H54 (cell line): ENCODE measurements at places on chromosomes 2 and 18.

DNA sequence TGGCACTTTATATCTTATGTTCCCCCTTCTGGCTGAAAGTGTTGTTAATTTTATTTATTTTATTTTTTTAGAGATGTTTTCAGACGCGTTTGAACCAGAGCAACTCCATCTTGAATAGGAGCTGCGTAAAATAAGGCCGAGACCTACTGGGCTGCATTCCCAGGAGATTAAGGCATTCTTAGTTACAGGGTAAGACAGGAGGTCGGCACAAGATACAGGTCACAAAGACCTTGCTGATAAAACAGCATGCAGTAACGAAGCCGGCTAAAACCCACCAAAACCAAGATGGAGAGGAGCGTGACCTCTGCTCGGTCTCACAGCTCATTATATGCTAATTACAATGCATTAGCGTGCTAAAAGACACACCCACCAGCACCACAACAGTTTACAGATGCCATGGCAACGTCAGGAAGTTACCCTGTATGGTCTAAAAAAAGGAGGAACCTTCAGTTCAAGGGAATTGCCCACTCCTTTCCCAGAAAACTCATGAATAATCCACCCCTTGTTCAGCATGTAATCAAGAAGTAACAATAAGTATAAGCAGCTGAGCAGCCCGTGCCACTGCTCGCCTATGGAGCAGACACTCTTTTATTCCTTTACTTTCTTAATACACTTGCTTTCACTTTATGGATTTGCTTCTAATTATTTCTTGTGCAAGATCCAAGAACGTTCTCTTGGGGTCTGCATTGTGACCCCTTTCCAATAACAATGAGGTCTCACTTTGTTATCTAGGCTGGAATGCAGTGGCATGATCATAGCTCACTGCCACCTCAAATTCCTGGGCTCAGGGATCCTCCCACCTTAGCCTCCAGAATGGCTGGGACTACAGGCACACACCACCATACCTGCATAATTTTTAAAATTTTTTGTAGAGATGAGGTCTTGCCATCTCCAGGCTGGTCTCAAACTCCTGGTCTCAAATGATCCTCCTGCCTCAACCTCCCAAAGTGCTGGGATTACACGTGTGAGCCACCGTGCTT, 55.9 kb downstream of the CACNB4 start:
- no peak for DNase-seq

- no peak for DNase-seq
These were observed 116.6 kb upstream of the NOSTRIN start for GRCh38 chr2:168685600-168686451.

DNA sequence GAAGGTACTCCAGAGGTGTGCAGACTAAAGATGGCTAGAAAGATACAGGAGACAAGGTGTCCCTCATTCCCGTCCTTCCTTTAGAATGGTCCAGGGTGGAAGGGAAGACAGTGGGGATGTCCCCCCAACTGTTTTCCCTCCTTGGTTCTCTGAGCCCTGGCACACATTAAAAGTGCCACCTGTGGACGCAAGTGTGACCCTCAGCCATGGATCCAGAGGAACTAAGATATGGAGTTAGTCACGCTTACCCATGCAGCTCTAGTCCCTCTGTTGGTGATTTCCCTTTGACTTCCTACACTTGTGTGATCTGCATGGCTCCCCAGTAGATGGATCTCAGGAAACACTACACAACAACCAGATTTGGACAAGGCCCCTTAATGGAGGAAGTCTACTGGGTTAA, 113.1 kb upstream of the SRD5A2 start:
- no peak for DNase-seq

DNA sequence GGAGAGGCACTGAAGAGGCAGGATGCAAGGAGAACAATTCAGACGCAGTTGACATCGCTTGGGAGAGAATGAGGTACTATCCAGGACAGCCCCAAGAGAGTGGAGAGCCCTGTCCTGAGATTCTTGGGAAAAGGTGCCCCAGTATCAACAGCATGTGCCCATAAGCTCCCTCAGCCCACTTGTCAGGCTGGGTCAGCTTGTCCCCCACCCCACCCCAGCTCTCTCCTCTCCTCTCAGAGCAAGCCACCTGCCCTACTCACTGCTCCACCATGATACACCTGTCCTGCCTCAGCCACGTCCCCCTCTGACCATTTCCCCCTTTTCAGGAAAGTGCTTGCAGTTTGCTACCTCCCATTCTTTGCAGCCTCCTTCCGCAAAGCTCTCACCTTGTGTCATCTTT, 111.8 kb downstream of the XRCC5 start:
- no peak for DNase-seq

DNA sequence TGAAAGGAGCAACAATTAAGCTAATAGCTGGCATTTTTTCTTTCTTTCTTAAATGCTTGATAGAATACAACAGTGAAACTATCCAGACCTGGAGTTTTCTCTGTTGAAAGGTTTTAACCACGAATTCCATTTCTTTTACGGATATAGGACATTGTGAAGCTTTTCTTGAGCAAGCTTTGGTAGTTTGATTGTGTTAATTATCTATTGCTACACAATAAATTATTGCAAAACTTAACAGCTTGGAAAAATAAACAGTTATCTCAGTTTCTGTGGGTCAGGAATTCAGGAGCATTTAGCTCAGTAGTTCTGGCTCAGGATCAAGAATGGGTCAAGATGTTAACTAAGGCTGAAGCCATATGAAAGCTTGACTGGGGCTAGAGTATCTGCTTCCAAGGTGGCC, 11.7 kb downstream of the PHOSPHO2 start:
- no peak for DNase-seq

DNA sequence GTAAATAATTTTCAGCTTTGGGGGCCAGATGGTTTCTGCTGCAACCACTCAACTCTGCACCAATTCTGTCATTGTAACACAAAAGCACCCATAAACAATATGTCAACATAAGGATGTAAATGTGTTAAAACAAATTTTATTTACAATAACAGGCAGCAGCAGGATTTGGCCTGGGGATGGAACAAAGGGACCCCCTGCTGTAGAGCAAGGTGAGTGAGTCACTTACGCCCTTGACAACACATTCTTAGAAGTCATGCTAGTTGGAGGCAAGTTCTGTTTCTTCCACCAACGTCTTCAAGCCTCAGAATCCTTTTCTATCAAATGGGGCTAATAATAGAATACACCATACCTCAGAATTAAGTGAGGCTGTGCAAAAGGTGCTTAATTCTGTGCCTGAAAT, 610.2 kb upstream of the SYT4 start:
- no peak for DNase-seq

DNA sequence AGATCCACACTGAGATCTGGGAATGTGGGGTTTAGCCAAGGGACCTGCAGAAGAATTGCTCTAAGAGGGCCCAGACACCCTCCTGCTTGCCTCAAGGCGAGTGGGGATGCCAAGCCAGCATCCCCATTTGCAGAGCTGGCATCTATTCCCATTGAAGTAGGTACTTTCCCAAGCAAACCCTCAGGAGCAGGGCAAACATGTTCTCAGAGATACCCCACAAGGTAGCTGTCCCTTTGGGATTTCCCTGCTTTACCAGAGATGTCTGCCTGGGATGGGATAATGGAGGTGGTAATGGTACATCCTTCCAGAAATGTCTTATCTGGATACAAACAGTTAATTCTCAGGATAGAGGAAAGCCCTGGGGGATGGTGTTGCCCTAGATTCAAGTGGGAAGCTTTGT, 51.2 kb downstream of the GYPC start:
- no peak for DNase-seq

- no peak for DNase-seq
These were observed 92.3 kb downstream of the OSBPL6 start for GRCh38 chr2:178286636-178287035.

GRCh38 chr2:634041-634440, 43.2 kb downstream of the TMEM18 start:
- DNase-seq = no peak

DNA sequence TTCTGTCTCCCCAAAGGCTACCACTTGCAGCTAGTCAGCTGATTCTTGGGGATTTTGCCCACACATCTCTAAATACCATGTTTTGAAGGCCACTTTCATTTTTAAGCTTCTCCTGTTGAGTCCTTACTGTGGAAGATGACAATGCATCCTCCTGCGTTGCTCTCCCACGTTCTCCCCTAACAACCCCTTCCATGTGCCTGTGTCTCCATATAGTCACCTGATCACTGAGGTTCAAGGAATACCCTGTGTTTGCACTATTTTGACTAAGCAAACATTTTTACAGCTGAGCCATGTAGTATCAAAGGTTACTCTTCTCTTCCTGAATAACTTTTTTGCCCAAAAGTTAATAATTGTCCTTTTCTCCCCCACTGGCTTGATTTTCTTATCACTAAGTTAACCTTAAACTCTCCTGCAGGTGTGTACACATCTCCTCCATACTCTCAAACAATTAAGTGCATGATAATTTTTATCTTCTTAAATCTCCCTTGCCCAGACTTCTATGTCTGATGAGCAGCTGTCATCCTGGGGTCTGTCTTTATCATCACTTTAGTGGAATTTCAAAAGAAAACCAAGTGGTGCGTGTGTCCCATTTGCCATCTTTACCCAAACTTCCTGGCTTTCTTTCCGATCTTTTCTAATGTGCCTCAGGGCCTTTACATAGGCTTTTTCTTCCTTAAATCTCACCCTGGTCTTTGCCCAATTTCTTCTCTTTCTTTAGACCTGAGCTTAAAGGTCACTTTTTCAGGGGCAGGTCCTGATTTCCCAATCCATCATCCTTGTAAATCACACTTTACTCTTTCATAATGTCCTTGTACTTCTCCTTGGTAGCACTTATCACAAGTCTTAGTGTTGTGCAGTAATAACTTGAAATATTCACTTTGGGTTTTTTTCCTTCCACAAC, 85.2 kb upstream of the SPATS2L start:
- no peak for DNase-seq

GRCh38 chr2:66495788-66496640, 61.1 kb downstream of the MEIS1 start:
- peak; percentile 68 for DNase-seq

DNA sequence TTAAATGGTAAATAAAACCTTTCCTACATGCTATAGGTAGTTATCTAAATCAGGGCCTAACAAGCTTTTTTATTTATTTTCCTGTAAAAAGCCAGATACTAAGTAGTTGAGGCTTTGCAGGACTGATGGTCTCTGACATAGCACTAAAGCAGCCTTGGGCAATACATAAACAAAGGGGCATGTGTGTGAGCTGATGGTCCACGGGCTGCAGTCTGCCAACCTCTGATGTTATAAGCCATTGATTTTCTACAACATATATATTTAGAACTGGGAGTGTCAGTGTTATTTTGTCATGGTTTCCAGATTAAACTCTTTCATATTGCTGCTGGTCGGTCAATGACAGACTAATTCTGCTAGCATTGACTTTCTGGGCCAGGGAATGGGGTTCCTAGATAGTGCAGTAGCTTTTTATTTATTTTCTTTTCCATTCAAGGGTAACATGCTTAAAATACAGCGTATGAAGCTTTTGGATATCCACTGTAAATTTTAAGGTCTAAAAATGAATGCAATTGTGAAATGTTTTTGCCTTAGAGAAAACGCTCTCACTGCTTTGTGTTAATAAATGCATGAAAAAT, 134.0 kb downstream of the NEDD4L start:
- DNase-seq = no peak

DNA sequence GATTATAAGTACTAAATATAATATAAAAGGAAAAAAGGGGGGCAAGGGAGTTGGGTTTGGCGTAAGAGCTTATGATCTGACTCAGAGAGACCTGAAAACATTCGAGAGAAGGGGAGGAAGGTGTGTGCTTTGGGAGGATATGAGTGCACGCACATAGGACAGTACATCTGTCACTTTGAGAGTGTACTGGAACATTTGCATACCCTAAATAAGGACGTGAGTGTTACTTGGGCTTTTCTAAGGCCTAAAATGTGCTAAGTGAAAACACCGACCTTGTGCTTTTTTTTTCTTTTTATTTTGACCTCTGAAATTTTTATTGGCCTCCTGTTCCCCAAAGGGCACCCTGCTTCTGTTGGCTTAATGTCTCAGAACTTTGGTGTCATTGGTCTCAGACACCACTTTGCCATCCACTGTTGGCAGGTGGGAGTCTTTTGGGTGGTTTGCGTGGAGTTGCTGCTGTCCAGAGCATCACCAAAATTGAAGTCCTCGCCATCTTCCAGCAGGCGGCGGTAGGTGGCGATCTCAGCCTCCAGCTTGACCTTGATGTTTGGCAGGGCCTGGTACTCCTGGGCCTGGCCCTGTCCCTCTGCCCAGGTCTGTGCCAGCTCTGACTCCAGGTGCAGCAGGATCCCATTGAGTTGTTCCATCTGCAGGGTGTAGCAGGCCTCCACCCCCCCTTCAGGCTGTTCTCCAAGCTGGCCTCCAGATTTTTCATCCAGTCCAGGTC, 57.7 kb downstream of the CD28 start:
- DNase-seq = no peak

DNA sequence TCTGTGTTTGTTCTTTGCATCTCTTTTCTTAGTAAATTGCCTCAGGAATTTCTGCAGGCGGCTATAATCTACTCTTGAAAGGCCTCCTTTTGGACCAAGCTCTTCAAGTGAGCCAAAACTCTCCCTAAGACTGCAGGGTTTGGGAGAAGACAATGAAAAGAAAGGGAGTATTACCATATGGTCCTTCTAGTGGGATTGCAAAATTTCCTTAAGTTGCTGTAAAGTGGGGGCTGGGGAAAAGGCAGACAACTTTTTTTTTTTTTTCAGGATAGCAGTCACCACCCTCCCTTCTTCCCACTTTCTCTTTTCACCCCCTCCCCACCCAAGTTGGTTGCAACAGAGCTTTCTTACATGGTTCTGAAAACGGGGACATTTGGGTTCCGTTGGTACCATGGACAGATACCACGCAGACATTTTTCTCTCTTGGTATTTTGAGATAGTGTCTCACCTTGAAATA, 183.7 kb downstream of the FHOD3 start:
- DNase-seq = no peak

DNA sequence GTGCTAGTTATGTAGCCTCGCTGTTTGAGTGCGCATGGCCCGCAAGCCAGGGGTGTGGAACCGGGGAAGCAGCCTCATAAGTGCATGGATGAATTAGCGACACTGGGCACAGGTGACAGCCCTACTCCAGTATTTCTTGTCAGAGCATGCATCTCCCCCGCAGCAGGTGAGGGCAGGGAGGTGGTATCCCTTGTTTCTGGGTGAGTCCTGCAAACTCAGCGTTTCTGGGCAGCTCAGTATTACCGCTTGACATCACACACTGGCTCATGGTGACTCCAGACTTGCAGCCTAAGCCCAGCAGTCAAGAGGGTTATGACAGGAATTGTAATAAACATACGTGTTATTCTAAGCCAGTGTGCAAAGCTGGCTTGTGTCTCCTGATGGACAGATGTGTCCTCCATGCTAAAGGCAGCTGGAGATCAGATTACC, 2.5 kb downstream of the CABLES1 start:
- DNase-seq = no peak

GRCh38 chr18:12295389-12296086, 12.5 kb upstream of the TUBB6 start:
- DNase-seq = no peak

- no peak for DNase-seq
These were observed 71.6 kb downstream of the PRKRA start for GRCh38 chr2:178379162-178380004.

- DNase-seq = no peak
These were observed 12.5 kb downstream of the GAREM2 start for GRCh38 chr2:26185304-26185928.

GRCh38 chr2:162079514-162079913, 5.5 kb upstream of the DPP4 start:
- DNase-seq = no peak

- DNase-seq = no peak
These were observed 335.9 kb downstream of the CYP26B1 start for GRCh38 chr2:71811726-71812125.
